A172 (cell line): ENCODE measurements at places on chromosomes 7 and 10.

DNA sequence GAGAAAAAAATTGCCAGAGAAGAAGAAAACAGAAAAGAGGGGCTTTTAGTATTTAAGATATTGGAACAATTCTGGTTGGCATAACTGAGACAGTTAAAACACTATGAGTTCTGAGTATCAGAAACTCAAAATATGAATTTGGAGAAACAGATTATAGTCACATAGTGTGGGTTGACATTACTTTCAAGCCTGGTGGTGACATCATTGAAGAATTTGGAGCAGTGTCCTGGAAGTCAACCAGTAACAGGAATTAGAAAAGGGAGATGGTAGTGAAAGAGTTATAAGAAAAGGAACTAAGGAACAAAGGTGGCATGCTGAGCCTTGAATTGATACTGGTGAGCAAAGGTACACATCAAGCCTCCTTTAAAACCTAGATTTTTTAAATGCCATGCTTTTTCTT lies 88.2 kb downstream of the ZNF438 start:
- no peak for DNase-seq

DNA sequence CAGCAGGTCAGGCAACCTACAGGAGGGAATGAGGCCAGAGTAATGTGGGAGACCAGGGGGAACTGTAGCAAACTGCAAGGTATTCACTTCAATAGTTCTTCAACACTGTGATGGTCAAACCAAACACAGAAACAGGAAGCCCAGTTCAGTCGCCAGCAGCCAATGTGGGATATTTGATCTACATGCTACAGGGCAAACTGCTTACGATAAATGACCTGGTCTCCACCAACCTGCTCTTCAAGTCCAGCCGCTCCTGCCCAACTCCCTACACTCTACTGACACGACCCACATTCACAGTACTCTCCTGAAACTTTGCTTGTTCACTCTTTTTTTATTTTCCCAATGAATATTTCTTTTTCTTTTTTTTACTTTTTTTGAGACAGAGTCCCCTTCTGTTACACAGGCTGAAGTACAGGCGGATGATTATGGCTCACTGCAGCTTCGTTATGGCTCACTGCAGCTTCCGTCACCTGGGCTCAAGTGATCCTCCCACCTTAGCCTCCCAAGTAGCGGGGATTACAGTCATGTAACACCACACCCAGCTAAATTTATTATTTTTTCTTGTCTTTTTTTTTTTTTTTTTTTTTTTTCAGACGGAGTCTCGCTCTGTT lies 42.1 kb downstream of the MDH2 start:
- DNase-seq = peak; percentile 91

- DNase-seq = peak; percentile 75
Measured at GRCh38 chr10:52314822-52315552, 906 bp downstream of the DKK1 start.

DNA sequence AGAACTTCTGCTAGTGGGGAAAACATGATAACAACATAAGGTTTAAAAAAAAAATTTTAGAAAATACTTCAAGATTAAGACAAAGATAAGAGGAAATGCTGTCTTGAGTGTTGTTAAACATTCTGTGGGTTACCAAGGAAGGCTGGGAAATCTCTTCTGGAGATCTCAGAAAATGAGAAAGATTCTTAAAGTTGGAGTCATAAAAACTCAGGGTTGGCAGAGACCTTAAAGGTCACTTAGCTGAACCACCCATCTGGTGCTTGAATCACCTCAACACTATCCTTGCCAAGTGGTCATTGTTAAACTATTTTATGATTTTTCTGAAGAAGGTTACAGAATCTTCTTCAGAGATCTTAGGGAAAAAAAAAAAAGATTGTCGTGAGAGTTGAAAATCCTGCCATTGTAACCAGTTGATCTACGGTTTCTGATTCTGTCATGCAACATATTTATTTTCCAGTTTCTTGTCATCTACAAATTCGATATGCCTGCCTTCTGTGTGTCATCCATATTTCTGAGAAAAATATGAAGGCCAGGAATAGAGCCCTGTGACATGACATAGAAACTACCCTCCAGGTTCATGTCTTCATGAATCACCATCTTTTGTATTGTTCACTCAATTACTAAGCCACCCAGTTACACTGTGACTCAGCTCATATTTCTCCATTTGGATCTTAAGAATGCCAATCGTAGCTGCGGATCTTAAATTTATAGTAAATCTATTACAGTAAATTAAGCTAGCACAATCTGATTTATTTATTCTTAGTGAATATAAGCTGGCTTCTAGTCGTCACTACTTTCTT lies 179.2 kb downstream of the ST7 start:
- DNase-seq = peak; percentile 94

GRCh38 chr7:112110175-112110574 lies 96.0 kb downstream of the DOCK4 start:
- no peak for DNase-seq

GRCh38 chr10:44968500-44969400 lies 9.1 kb downstream of the RASSF4 start:
- DNase-seq = no peak

- no peak for DNase-seq
Measured at GRCh38 chr10:1380088-1380671, 324.0 kb downstream of the WDR37 start.

DNA sequence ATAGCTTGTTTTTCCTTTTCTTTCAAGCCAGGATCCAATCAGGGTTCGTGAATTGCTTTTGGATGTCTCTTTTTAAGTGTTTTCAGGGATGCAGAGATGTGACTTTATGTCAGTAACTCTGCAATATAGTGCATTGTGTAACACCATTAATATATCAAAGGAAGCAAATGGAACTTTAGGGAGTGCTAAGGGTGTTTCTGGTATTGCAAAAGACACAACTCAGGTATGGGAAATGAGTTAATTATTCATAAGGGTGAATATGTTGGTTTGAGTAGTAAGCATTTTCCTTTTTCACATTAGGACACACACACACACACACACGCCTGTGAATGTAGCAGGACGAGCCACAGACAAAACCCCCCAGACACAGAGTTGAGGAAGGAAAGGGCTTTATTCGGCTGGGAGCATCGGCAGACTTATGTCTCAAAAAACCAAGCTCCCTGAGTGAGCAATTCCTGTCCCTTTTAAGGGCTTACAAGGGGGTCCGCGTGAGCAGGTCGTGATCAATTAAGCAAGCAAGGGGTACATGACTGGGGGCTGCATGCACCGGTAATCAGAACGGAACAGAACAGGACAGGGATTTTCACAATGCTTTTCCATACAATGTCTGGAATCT lies 31.8 kb upstream of the GSDME start:
- DNase-seq = no peak

- DNase-seq = no peak
Measured at GRCh38 chr10:86523348-86523747, 1.8 kb upstream of the WAPL start.

DNA sequence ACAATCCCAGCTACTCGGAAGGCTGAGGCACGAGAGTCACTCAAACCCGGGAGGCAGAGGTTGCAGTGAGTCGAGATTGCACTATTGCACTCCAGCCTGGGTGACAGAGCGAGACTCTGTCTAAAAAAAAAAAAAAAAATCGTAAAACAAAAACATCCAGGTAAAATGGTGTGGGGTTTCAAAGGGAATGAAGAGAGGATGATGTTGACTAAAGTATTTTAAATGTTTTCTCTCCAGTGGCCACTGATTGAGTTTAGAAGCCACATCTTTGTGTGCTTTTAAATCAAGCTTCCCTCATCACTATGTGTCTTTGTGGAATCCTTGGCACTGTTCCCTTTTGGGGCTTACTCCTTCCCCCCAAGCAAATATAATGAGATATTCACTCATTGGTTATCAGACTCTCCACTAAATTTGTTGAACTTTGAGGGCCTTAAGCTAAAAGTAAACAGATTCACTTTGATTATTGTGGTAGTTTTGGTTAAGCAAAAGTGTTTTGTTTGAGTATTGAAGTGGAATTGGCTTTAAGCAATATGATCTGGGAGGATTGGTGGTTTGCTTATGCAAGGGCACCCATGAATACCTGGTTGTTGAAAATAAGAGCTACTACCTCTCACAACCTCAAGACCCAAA lies 162.9 kb downstream of the CDK14 start:
- DNase-seq = no peak

- DNase-seq = no peak
Measured at GRCh38 chr7:70410134-70410750, 721.7 kb upstream of the GALNT17 start.

- peak; percentile 93 for DNase-seq
Measured at GRCh38 chr10:77578583-77579227, 58.9 kb downstream of the KCNMA1 start.

DNA sequence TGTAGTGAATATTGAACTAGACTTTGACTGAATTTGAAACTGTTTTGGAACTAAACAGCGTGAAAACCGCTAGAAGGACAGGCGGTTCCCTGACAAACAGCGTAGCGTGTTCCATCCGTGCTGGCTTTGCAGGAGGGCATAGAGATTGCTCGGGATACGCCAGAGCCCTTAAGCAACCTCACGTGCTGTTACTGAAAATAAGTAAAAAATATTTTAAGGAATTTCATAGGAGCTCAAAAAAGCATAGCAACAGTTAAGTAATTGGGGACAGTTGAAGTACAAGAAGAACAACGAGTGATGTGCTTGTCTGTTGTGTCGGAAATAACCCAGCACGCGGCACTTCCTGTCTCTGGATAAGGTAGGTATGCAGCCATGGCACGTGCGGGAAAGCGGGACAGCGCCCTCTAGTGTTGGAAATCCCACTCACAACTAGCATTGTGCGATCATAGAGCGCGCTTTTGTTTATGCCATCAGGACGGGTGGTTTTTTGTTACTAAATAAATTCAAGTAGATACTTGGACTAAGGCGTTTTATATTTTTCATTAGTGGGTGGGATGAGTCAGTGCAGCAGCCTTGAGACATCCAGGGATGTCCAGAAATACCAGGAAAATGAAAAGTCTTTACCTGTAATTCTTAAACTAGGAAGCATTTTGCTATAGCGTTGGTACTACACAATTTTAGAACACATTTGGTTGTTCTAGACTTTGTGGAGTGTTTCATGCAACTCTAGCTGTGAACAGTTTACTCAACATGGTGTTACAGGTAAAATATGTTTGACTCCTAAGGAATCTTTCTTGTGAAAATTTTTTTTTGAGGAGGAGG lies 50.4 kb downstream of the DNAJB6 start:
- DNase-seq = peak; percentile 86

DNA sequence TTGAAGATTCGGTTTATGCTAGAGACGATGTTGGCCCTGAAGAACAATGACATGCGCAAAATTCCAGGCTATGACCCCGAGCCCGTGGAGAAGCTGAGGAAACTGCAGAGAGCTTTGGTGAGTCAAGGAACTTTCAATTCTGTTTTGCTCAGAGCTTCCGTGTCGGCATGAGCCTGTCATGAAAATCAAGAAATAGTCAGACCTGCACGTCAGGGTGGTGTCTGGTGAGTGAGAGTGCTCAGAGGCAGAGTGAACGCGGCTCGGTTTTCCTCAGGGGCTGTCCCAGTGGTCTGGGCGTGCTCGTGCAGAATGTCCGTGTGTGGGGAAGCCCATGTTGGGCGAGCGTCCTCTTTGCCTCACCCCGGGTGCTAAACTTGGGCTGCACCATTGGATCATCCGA lies 12.6 kb downstream of the NOM1 start:
- no peak for DNase-seq

GRCh38 chr10:120997756-120998155 lies 146.6 kb downstream of the WDR11 start:
- DNase-seq = no peak

DNA sequence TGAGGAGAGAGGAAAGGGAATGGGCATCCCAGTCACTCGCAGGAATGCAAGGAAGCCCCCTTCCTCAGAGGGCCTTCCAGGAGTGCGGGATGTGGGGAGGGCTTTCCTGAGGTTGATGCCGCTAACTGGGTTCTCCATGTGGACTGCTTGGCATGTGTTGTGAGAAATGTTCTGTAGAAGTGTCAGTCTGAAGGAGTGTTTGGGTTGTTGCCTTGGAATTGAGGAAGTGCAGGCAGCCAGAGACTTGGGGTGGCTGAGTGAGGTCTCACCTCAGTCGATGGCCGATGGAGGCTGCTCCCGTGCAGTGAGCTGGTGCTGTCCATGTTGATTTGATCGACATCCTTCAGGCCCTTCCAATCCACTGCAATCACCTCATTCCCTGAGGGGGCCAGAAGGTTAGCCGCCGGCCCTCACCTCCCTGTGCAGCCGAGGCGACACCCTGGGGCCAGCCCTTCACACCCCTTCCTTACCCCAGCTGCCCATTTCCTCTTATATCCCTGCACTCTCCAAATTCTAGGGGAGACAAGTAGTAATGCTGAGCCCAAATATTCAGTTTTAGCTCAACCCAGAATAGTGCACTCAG lies 2.7 kb downstream of the FAM131B start:
- no peak for DNase-seq

- DNase-seq = no peak
Measured at GRCh38 chr7:80581486-80582260, 56.8 kb upstream of the CD36 start.

DNA sequence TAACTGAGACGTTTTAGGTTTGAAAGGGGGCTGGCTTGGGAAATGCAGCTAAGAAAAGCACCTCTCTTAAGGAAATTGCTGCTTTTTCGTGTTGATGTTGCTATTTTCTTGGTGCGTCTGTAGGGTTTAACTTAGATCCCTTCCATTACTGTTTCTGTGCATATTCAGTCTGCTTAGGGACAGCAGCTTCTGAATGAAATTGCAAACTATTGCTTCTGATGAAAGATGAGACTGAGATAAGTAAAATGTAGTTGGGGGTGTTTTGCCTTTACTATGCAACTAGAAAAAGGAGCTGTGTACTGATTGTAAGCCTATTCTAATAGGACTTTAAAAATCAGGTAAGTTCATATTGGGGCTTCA lies 772 bp downstream of the HDAC9 start:
- no peak for DNase-seq

GRCh38 chr10:107409522-107409921 lies 245.0 kb upstream of the SORCS1 start:
- peak; percentile 58 for DNase-seq

- no peak for DNase-seq
Measured at GRCh38 chr7:120586571-120586970, 271.4 kb downstream of the TSPAN12 start.

DNA sequence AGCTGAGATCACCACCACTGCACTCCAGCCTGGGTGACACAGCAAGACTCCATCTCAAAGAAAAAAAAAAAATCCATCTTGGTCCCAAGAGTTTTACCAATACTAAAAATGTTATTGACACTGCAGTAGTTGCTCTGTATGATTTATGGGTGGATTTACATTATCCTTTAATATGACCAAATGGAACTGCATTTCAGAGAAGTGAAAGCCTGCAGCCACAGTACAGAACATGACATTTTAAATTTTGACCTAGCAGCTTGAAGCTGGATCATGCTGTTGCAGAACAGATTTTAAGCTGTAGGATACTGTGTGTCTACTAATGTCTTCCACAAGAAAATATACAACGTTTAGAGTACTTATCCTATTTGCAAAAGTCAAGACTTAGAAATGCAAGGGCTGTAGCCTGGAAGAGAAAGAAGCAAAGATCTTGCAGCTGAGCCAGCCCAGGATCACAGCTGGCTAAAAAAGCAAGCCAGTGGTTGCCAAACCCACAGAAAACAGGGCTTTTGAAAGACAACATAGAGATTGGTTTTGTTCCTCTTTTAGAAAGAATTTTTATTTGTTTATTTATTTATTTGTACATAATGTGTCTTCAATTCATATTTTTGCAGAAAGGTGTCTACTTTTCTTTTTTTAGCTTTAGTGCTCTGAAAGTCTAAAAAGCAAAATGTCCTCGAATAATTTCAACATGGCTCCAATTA lies 55.2 kb upstream of the WNT16 start:
- DNase-seq = no peak

GRCh38 chr7:157278167-157278790 lies 58.5 kb upstream of the DNAJB6 start:
- no peak for DNase-seq

GRCh38 chr7:130996833-130997231 lies 262.8 kb upstream of the KLF14 start:
- peak; percentile 23 for DNase-seq
